ENCODE measurements at places on chromosomes 6 and 20. TPM values are rescaled to one million over a fixed set of nuclear protein-coding genes. Genes with fewer than 3 reads are reported as not detected.

DNA sequence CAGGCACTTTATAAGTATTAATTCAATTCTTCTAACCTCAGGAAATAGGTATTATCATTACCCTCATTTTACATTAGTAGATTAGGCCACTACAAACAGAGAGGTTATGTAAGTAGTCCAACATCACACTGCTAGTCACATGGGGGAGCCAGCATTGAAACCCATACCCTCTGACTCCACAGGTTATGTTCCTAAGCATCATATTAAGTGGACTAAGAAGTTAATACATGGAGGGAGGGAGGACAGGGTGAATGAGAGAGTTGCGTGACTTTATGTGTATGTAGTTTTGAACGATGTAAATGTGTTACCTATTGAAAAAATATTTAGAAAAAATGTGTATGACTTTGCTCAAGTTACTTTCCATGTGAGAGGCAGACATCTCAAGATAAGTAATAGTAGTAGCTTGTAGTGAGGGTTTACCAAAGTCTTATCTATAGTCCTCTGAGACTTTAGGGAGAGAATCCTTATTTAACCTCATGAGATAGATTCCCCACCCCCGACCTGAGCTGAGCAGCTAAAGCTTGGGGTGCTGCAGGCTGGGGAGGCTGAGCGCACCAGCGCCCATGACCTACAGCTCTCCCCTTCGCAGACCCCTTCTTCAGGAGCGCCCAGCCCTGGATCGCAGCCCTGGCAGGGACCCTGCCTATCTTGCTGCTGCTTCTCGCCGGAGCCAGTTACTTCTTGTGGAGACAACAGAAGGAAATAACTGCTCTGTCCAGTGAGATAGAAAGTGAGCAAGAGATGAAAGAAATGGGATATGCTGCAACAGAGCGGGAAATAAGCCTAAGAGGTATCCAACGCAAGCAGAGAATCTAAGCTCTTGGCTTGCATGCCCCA is 7.5 kb downstream of the BTN3A2 start:
- no peak overlapping the region for H3K27ac ChIP-seq
- peaks cover 73% of the 10 kb centered on the region for H3K36me3 ChIP-seq
- DNase-seq = peak; percentile 54

Gene CDH26
- total RNA-seq = 4.6 TPM

Gene NKAIN4
- not detected for total RNA-seq

GRCh38 chr20:56755201-56755600 is 126.1 kb downstream of the TFAP2C start:
- H3K36me3 ChIP-seq = no peaks in the 10 kb centered on the region
- H3K4me3 ChIP-seq = no peak overlapping the region
- no peaks in the 10 kb centered on the region for H3K27me3 ChIP-seq

DNA sequence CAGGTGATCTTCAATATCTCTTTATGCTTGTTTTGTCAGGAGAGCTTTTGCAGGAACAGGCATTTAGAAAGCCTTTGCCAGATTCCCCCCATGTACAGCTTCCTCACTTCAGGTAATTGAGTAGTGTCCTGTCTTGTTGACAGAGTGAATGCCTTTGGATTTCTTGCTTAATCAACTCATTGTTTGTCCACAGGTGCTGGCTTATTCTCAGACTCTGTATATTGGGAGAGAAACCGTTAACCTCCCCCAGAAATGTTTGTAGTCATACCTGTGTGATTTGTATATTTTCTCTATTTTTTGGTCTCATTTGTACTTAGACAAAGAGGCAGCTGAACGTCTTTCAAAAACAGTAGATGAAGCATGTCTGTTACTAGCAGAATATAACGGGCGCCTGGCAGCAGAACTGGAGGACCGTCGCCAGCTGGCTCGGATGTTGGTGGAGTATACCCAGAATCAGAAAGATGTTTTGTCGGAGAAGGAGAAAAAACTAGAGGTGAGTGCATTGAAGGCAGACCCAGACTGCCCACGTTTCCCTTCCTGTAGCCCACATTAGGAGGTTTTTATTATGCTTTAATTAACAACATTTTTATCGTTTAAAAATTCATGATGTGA is 32.3 kb downstream of the RPRD1B start:
- H3K36me3 ChIP-seq = peaks cover 95% of the 10 kb centered on the region

- no peak for DNase-seq
- peaks cover 30% of the 10 kb centered on the region for H3K4me1 ChIP-seq
- H3K4me3 ChIP-seq = no peak overlapping the region
- H3K36me3 ChIP-seq = no peaks in the 10 kb centered on the region
- no peak overlapping the region for H3K27ac ChIP-seq
Observed at GRCh38 chr6:109486068-109486467, 3.0 kb upstream of the ZBTB24 start.

Gene BMP2
- 11.5 TPM for total RNA-seq

GRCh38 chr20:44796758-44797457 is 13.4 kb downstream of the RIMS4 start:
- no peaks in the 10 kb centered on the region for H3K36me3 ChIP-seq
- H3K4me1 ChIP-seq = no peaks in the 10 kb centered on the region
- H3K27me3 ChIP-seq = no peaks in the 10 kb centered on the region
- no peak for DNase-seq
- H3K4me3 ChIP-seq = no peak overlapping the region

GRCh38 chr20:3121955-3122610 is 37.6 kb upstream of the AVP start:
- H3K4me3 ChIP-seq = no peak overlapping the region
- no peak overlapping the region for H3K27ac ChIP-seq

- no peak for DNase-seq
- no peaks in the 10 kb centered on the region for H3K4me1 ChIP-seq
- no peaks in the 10 kb centered on the region for H3K36me3 ChIP-seq
- no peaks in the 10 kb centered on the region for H3K27me3 ChIP-seq
- no peak within 1 kb of the TSS for H3K4me3 ChIP-seq
Observed at GRCh38 chr6:130827247-130828149, at the start of gene SMLR1. SMLR1 (plus strand) TSS chr6:130827406; CDS start chr6:130827414, 8 bp downstream.

DNA sequence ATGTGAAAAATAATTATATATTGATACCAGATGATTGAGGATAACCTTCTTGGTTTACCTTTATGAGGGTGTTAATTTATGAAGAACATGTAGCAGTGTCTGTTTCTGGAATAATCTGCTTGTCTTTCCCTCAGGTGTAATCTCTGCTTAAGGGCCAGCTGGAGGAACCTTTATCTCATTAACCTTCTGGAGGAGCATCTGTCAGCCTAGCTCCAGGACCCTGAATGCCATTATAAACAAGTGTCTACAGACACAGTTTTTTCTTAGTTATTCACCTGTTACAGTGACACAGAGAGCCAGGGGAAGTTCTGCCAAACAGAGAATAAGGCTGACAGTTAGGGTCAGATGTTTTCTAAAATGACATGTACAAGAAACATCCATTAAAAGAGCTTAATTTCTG is at the start of gene IMPG1:
Gene IMPG1 (minus strand): TSS at position 101 of the 400 bp plus-strand sequence. CDS start 174 bp downstream, outside the sequence.
- no peak for DNase-seq
- H3K27ac ChIP-seq = no peak within 1 kb of the TSS
- H3K36me3 ChIP-seq = no peaks in the 10 kb centered on the region

DNA sequence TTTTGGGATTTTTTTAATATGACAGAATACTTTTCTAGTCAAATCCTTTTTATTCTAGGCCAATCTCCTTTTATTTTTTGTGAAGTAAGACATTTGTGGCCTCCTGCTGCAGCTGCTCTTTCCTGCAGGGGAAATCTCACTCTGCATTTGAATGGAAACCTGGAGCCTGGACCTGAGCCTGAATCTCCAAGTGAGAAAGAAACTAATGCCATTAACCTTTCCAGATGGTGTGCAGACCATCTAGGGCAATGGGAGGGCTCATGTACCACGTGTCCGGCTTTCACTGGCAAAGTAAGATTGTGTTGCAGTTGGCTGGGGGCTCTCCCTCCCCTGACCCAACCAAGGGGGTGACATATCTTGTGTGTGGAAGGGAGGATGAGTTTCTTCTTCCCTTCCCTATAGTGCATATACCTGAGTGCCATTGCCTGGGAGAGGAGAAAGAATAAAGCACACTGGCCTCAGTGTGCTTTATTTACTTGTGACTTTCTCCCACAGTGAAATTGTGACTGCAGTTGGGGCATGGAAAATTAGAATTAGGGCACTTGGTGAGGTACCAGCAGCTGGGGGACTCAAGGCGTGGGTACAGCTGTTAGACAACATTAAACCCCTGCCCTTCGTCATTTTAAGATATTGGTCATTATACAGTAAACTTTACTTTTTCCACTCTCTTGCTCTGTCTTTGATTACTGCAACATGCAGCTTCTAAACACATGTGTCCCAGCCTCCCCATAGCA is 159.8 kb upstream of the RIN2 start:
- H3K27ac ChIP-seq = no peak overlapping the region
- no peaks in the 10 kb centered on the region for H3K4me1 ChIP-seq
- no peak for DNase-seq
- no peaks in the 10 kb centered on the region for H3K36me3 ChIP-seq
- H3K27me3 ChIP-seq = no peaks in the 10 kb centered on the region

- peak; percentile 26 for DNase-seq
- H3K4me3 ChIP-seq = no peak overlapping the region
- H3K27me3 ChIP-seq = no peaks in the 10 kb centered on the region
- H3K36me3 ChIP-seq = no peaks in the 10 kb centered on the region
- H3K27ac ChIP-seq = no peak overlapping the region
Observed at GRCh38 chr6:71333697-71334096, 45.1 kb downstream of the OGFRL1 start.

Gene SH3BGRL2
- 26.9 TPM for total RNA-seq

DNA sequence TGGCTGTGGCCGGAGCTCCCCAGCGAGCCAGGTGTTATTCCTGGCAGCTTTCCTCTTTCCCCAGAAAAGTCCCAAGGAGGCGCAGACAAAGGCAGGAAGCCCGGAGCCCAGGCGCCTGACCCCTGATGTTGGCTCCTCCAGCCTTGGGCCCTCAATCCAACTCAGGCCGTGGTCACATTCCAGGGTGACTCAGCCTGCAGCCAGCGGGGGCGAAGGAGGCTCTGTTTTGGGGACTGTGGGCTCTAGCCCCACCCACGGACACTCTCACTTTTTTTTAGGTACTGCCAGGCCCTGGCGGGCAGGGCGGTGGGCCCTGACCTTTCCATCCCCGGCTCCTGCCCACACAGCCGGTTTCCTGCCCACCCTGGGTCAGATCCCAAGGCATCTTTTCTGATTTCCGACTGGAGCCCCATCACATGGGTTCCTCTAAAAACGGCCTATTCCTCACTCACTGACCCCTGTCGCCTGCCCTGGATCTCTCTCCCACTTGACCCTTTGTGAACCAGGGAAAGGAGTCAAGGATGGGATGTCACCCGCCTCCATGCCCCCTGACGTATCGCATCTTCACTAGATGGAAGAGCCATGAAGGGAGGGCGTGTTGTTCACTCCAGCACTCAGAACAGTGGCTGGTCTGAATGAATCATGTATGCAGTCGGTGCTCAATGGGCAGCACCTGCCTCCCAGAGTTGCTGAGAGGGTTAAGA is 5.5 kb downstream of the PTGIS start:
- no peaks in the 10 kb centered on the region for H3K36me3 ChIP-seq
- peaks cover 7% of the 10 kb centered on the region for H3K4me1 ChIP-seq

GRCh38 chr6:94636780-94637385 is 940.5 kb upstream of the MANEA start:
- no peaks in the 10 kb centered on the region for H3K36me3 ChIP-seq
- no peak for DNase-seq
- H3K4me1 ChIP-seq = no peaks in the 10 kb centered on the region
- H3K27ac ChIP-seq = no peak overlapping the region
- H3K4me3 ChIP-seq = no peak overlapping the region

Gene ESF1
- total RNA-seq = 10.1 TPM

GRCh38 chr20:13336308-13337089 is 115.4 kb downstream of the ISM1 start:
- H3K4me1 ChIP-seq = no peaks in the 10 kb centered on the region
- no peaks in the 10 kb centered on the region for H3K36me3 ChIP-seq
- H3K4me3 ChIP-seq = no peak overlapping the region
- H3K27me3 ChIP-seq = no peaks in the 10 kb centered on the region
- H3K27ac ChIP-seq = no peak overlapping the region

DNA sequence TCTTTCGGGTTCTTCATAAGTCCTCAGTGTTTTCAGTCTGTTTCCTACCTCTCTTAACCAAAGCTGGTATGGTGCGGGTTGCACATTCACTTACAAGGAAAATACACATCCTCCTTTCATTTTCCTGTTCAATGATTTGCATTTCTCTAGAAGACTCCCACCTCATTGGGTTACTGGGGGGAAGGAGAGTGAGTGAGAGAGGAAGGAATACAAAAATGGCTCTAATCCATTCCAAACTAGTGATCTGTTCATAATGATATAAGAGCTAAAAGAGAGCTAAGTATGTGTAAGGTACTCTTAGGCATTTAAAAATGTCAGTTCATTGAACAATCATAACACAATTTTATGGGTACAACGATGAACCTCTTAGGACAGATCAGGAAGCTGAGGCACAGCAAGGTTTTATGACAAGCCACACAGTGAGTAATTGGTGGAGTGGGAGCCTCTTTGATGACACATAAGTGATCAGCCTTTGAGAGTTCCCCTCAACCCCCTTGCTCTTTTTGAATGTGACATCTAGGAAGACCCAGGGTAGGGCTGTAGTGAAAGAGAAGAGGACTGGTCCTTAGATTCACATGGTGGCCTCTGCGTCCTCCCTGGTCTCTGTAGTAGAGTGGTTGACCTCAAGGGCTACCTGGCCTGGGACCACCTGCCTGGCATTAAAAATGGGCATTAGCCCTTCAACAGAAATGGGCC is 328.4 kb upstream of the SOX4 start:
- H3K4me1 ChIP-seq = no peaks in the 10 kb centered on the region
- DNase-seq = no peak
- no peaks in the 10 kb centered on the region for H3K27me3 ChIP-seq
- no peak overlapping the region for H3K4me3 ChIP-seq

- no peaks in the 10 kb centered on the region for H3K36me3 ChIP-seq
- no peak overlapping the region for H3K4me3 ChIP-seq
- no peak for DNase-seq
- H3K4me1 ChIP-seq = no peaks in the 10 kb centered on the region
Observed at GRCh38 chr6:1062786-1063545, 248.9 kb upstream of the FOXQ1 start.

GRCh38 chr6:63121166-63121565 is 90.1 kb upstream of the FKBP1C start:
- H3K27me3 ChIP-seq = no peaks in the 10 kb centered on the region
- no peak overlapping the region for H3K4me3 ChIP-seq
- H3K4me1 ChIP-seq = no peaks in the 10 kb centered on the region
- no peak for DNase-seq

GRCh38 chr6:84554706-84555105 is 209.7 kb downstream of the TBX18 start:
- no peak overlapping the region for H3K4me3 ChIP-seq
- H3K36me3 ChIP-seq = no peaks in the 10 kb centered on the region

DNA sequence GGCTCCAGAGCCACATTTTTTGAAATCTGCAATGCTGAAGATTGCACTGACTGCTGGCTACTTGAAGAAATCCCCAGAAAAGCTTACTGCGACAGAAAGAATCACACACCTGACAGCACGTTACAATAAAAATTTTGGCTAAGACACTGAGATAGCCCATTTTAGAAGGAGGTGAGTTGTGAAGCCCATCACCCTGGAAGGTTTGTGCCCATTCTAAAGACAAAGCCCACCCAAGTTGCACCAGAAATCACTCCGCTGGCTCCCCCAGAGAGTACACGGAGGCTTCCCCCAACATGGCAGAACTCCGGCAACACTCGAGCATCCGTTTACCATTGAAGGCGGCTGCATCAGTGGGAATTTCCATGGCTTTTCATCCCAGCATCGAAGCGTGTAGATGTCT is 29.4 kb downstream of the LPA start:
- H3K4me1 ChIP-seq = no peaks in the 10 kb centered on the region
- no peaks in the 10 kb centered on the region for H3K27me3 ChIP-seq
- H3K4me3 ChIP-seq = no peak overlapping the region

- H3K27ac ChIP-seq = no peak overlapping the region
- no peaks in the 10 kb centered on the region for H3K36me3 ChIP-seq
- H3K4me1 ChIP-seq = no peaks in the 10 kb centered on the region
- no peak for DNase-seq
Observed at GRCh38 chr6:117346142-117346930, 79.4 kb downstream of the ROS1 start.

Gene SIM1
- not detected for total RNA-seq

Measured in upper lobe of left lung (tissue), 6 donors.